Fibroblast of skin of abdomen (primary cell): ENCODE measurements at places on chromosomes 4 and X.

DNA sequence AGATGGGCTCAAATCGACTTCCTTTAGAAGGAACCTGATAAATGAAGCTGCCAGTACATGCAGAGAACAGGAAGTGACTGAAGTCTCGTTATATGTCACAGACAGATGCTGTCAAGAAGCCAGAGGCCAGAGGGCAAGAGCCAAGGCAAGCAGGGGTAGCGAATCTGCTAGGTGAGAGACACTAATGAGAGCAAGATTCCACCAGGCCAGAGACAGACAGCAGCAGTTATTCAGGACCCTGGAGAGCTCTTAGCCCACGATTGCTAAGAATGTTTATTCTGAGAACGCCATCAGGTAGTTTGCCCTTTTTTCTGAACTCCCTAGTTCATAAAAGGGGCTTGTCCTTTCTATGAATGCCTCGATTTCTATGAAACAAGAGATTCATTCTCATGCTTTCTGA is 73.7 kb downstream of the BEND2 start:
- DNase-seq = peak; percentile 3

DNA sequence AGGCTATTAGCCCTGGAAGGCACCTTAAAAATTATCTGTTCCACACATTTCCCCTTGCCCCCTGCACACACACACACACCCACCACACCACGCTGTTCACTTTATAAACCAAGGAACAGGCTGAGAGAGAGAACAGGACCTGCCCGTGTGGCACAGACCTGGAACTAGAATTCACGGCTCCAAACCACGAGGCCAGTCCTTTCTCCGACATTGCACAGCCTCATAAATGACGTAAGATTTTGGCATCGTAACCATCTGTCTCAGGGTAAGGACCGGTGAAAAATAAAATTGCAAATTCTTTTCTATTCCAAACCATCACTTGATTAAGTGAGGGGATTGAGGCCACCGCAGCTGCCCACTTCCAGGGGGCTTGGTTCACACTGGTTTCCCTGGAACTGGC is 330.3 kb downstream of the BCOR start:
- no peak for DNase-seq

- no peak for DNase-seq
These were observed 3.1 kb downstream of the TMEM184C start for GRCh38 chr4:147620315-147620714.

- DNase-seq = no peak
These were observed 134.2 kb upstream of the SH3RF1 start for GRCh38 chr4:169404960-169405359.

- DNase-seq = peak; percentile 18
These were observed 45.5 kb downstream of the SRPX start for GRCh38 chrX:38175139-38175538.

GRCh38 chrX:15150586-15150985 is 119.3 kb downstream of the ASB9 start:
- no peak for DNase-seq

DNA sequence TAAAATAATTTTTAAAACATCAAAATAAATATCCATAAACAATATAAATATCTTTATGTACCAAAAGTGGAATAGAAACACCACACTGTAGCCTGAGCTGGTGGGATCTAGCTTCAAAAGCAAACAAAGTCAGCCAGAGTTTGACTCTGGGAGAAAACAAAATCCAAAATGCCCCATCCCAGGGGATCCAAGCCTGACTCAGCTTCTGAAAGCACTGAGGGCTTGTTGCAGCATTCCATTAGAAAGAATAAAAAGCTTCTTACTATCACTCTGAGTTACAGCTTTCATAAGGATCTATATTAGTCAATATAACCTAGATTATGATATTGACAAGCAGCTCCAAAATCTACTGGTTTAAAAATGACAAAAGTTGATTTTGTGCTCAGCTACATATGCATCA is 149.7 kb upstream of the ANKRD50 start:
- peak; percentile 31 for DNase-seq

DNA sequence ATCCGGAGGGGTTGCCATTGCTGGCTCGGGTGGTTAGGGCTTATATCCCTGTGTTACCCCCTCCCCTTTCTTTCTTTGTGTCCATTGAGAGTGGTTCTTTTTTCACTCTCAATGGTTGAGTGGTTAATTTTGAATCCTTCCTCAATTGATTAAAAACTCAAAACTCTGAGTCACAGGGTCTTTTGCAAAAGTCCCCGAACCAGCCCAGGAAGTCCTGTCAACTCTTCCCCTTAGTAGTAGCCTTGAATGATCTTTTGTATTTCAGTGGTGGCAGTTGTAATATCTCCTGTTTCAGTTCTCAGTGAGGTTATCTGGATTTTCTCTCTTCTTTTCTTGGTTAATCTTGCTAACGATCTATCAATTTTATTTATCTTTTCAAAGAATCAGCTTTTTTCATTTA is 170.0 kb upstream of the GYPA start:
- no peak for DNase-seq

DNA sequence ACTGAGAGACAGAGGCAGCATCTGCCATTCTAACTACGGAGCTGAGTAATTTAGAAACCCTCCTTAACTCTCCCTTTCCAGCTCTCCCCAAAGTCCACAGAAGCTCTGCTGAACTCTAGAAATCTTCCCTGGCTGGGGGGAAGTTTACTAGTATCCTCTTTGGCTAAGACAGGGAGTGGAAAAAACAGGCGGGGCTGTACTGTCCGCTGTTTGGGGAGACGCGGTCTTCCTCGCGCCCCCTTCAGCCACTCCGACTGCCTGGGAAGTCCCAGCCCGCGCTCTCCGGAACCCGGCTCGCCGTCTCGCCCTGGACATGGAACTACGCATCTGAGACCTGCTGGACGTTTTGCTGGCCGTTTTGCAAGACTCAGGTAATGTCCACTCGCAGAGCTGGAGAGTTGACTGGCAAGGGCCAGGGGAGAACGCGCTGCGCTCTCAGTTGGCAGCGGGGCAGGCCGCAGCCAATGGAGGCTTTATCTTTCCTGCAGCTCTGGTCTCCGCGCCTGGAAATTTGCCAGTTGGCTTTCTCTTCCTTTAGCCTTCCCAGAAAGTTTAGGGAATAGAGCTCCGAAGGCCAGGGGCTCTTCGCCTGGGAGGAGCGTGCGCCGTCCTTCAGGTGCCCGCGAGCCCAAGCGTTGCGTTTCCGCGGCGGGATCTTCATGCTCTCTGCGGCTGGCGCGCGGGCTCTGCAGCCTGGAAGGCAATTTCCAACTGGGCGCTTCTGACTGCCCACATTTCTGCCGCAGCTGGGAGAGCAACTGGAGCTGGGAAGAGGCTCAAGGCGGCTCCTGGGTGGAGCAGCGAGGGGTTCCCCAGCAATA is 892 bp downstream of the IL1RAPL2 start:
- no peak for DNase-seq

DNA sequence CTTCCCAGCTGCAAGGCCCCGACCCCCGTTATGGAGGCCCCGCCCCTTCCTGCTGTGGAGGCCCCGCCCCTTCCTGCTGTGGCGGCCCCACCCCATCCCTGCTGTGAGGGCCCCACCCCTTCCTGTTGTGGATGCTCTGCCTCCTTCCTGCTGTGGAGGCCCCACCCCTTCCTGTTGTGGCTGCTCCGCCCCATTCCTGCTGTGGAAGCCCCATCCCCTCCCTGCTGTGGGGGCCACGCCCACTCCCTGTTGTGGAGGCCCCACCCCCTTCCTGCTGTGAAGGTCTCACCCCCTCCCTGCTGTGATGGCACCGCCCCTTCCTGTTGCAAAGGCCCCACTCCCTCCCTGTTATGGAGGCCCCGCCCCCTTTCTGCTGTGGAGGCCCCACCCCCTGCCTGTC is 104.9 kb upstream of the PSAPL1 start:
- peak; percentile 17 for DNase-seq

DNA sequence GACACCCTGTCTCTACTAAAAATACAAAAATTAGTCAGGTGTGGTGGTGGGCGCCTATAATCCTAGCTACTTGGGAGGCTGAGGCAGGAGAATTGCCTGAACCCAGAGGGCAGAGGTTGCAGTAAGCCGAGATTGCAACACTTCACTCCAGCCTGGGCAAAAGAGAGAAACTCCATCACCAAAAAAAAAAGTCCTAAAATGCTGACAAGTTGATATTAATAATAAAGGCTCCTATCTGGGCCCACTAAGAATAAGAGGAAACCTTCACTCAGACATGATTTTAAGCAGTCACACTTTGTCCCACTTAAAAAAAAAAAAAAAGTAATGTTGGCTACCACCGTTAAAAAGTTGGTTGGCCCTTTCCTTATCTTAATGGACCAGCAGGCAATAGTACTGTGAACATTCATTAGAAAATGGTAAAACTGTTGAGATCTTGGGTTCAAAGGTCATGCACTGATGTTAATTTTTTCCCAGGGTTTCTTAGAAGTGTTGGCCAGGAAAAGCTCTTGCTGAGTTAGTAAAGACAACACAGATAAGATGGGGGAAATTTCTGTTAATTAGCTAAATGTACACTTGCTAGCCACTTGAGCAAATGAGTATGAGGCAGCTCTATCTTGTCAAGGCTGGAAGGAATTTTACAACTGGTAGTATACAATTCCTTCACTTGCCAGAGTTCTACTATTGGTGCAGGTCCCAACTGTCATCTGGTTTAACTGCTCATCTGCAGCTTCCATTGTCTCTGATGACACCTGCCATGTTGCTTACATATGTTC is 43.6 kb upstream of the BMP2K start:
- DNase-seq = no peak

DNA sequence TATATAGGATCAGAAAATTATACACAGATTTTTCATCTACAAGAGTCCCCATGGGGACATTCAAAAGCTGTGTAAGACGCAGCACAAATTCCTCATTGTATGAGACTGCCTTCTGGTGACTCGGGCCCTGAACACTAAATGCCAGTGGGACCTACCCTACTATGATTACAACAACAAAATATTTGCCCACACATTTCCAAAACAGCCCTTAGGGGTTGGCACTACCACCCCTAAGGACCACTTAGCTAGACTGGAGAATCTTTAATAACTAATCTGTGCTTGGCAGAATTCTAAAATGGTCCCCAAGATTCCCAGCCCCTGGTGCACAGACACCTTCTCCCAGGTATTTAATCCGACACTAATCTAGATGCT is 29.1 kb downstream of the UCHL1 start:
- DNase-seq = no peak

DNA sequence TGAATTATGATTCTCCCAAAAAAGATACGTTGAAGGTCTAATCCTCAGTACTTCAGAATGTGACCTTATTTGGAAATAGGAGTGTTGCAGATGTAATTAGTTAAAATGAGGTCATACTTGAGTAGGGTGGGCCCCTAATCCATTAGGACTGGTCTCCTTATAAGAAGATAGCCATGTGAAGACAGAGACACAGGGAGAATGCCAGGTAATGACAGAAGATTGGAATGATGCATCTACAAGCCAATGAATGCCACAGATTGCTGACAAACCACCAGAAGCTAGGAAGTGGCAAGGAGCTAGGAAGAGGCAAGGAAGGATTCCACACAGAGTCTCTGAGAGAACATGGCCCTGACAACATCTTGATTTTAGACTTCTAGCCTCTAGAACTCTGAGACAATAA is 7.4 kb upstream of the RPS6KA3 start:
- peak; percentile 72 for DNase-seq

GRCh38 chr4:138892483-138893407 is 122.8 kb upstream of the NOCT start:
- DNase-seq = peak; percentile 35

DNA sequence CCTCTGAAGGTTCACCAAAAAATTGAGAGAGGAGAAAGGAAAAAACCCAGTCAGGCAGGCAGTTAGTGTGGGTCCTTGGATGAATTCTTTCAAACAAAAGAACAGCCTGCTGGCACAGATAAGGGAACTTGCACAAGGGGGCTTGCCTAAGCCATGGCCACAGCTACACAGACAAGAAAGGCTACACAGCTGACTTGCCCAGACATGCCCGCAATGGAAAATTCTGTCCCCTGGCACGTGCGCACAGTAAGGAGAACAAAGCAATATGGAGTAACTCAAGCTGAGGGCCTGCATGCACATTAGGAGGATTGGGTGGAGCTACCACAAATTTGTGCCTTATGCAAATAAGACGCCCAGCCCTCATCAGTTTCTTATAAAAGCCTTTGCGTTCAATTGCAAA is 512.5 kb upstream of the HTR2C start:
- no peak for DNase-seq

DNA sequence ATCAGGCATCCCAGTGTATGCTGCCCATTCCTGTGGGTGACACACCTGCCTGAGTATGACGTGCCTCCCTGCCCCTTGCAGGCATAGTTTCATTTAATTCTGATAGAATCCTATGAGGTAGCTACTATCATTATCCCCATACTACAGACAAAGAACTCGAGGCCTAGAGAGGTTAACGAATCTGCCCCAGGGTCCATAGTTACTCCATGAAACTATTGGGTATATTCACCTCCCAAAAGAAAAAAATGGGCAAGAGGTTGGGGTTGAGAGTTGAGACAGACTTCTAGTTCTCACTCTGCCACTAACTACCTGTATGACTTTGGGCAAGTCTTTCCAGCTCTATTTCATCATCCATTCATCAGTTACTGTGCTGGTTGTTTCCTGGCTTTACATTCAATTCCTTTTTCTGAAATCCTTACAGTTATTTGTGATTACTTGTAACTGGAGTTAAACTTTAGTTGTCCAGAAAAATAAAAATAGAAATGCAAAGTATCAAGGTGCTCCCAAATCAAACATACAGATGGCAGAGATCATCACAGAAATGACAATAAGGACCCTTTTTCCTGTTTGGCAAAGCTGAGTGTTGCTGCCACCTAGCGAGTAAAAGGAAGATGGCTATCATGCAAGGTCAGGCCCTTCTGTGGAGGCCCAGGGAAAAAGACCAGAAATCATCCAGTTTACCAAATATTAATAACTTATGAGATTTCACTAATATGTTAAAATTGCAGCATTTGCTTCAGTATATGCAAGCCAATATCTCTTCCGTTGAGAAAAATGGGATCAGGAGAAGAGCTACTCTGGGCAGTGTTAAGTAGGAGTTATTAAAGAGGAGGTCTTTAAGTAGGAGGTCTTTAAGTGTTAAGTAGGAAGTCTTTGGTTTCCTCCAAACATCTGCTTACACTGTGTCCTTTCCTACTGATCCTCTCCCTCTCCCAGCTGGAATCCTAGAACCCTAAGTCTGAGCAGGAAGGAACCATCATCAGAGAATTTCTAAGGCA is 17.1 kb upstream of the MAP7D3 start:
- peak; percentile 35 for DNase-seq

DNA sequence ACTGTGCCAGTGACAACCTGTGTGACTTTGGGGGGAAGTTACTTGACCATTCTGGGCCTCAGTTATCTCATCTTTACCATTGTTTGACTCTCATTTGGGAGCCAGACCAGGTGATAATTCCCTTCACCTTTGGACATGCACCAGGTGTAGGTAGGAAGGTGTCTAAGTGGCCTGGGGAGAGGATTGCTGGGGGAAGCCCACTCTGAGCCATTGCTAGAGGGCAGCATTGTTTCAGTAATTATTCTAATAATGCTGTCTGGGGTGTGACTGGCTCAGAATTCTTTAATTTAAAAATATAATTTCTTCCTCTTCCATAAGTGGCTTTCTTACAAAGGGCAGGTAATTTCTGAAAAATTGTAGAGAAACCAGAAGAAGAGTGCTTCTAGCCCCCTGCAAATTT is 104.3 kb downstream of the RTL9 start:
- no peak for DNase-seq

GRCh38 chr4:107863850-107864371 is 39.2 kb downstream of the SGMS2 start:
- DNase-seq = peak; percentile 13

- no peak for DNase-seq
These were observed 122.5 kb upstream of the MAMLD1 start for GRCh38 chrX:150240643-150240970.
